ENCODE measurements at places on chromosomes 4 and X.

- no peak for DNase-seq
Observed at GRCh38 chr4:102574317-102574716, 73.2 kb downstream of the NFKB1 start.

DNA sequence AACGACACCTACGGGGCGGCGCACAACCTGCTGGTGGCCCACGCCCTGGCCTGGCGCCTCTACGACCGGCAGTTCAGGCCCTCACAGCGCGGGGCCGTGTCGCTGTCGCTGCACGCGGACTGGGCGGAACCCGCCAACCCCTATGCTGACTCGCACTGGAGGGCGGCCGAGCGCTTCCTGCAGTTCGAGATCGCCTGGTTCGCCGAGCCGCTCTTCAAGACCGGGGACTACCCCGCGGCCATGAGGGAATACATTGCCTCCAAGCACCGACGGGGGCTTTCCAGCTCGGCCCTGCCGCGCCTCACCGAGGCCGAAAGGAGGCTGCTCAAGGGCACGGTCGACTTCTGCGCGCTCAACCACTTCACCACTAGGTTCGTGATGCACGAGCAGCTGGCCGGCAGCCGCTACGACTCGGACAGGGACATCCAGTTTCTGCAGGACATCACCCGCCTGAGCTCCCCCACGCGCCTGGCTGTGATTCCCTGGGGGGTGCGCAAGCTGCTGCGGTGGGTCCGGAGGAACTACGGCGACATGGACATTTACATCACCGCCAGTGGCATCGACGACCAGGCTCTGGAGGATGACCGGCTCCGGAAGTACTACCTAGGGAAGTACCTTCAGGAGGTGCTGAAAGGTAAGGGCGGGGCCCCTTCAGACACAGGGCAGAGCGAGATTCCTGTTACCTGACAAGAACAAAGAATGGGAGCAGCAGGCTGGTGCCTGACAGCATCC is 11.7 kb downstream of the RPL9 start:
- peak; percentile 5 for DNase-seq

- no peak for DNase-seq
Observed at GRCh38 chr4:165101641-165102040, 11.0 kb downstream of the TMEM192 start.

- no peak for DNase-seq
Observed at GRCh38 chrX:8672176-8672575, 59.8 kb downstream of the ANOS1 start.

GRCh38 chr4:20096911-20097310 is 154.8 kb upstream of the SLIT2 start:
- DNase-seq, result no peak

GRCh38 chr4:40331101-40331745 is 3.9 kb upstream of the CHRNA9 start:
- DNase-seq, result no peak

GRCh38 chr4:39574946-39575345 is 47.7 kb upstream of the UGDH start:
- DNase-seq, result no peak

- DNase-seq, result no peak
Observed at GRCh38 chr4:2472187-2472586, 3.3 kb downstream of the RNF4 start.

DNA sequence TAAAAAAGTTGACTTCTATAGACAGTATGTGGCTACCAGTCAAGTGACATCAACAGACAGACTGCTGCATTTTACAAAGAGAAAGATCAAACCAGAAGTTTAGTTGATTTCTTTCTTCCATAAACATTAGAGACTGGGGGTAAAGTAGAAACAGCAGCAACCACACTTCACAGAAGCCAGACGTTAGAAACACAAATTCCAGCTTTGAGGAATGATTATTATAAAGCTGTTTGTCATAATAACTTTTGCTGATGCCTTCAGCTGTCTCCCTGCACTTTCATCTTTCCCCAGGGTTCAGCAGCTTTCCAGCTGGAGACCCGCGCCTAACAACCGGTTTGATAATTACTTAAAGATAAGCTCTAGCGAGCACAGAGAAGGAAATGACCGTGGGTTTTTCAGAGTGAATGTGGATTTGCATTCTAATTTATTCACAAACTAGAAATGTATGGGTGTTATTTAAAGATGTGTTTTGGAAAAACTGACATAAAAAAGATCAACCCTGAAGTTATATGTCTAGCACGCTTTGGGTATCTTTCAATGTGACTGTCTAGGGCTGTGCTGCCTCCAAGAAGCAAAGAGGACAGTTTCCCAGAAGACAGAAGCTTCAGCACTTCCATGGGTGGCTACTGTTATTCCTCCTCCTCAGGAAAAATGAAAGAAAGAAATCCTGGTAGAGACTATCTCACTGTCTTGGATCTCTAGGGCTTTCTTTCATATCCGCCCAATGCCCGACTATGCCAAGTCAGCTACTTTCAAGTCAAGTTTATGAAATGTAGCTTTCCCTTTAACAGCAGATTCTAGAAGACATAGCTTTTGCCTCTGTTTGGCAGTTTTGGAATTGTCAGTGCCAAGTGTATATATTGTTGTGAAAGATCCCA is 15.0 kb upstream of the ENAM start:
- DNase-seq, result no peak

Measured in stimulated activated CD8-positive, alpha-beta memory T cell treated with anti-CD3 and anti-CD28 coated beads, Interleukin-7, amount 100 ng/mL, for 4 hours (primary cell).